ENCODE measurements at places on chromosomes 16 and 17.

GRCh38 chr16:65176603-65177002 lies 54.7 kb upstream of the CDH11 start:
- DNase-seq, result no peak

- no peak for DNase-seq
Observed at GRCh38 chr16:11547118-11547916, 39.4 kb downstream of the LITAF start.

- DNase-seq, result no peak
Observed at GRCh38 chr16:23771027-23771426, 16.2 kb downstream of the CHP2 start.

DNA sequence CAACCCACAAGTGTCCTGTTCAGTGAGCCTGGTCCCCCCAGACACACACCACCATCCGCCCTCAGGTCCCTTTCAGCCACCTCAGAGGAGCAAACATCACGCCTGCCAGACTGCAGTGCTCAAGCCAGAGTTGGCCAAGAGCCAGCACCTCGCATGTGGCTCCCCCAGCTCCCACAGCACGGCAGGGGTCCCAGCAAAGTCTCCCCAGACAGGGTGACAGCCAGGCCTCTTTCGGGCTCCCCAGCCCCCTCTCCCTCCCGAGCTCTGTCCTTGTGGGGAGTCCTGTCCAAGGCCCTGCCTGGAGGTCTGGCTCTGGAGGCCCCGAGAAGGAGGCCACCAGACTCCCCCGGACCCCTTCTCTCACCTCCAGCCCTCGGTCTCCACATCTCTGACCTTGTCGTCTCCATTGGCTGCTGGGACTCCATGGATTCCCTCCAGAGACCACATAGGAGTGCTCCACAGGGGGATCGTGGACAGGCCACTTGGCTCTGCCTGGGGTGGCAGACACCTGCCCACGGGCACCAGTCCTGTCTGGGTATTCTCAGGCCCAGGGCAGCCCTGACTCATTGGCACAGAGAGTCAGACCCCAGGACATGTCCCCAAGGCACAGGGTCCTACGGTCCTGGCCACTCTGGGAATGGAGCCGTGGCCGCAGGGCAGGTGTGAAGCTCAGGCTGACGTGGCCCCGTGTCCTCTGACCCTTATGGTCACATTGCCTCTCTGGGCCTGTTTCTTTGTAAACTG lies 1.8 kb upstream of the MYADML2 start:
- DNase-seq, result no peak

DNA sequence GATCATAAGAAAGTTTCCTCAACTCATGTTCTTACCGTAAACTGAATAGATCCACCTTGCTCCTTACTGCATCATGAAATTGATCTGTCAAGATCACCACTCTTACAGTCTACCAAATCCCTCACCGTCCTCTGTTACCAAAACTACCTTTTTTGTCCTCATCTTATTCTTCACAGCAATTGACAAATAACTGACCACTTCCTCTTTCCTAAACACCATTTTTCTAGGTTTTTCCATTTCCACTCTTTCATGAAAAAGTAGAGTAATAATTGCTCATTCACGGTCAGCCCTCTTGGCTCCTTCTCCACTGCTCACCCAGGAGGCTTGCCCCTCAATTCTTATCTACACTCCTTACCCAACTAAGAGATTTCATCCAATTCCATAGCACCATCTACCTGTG lies 44.9 kb downstream of the ABCA5 start:
- no peak for DNase-seq

GRCh38 chr17:49552070-49552751 lies 23.5 kb upstream of the NXPH3 start:
- DNase-seq, result no peak

DNA sequence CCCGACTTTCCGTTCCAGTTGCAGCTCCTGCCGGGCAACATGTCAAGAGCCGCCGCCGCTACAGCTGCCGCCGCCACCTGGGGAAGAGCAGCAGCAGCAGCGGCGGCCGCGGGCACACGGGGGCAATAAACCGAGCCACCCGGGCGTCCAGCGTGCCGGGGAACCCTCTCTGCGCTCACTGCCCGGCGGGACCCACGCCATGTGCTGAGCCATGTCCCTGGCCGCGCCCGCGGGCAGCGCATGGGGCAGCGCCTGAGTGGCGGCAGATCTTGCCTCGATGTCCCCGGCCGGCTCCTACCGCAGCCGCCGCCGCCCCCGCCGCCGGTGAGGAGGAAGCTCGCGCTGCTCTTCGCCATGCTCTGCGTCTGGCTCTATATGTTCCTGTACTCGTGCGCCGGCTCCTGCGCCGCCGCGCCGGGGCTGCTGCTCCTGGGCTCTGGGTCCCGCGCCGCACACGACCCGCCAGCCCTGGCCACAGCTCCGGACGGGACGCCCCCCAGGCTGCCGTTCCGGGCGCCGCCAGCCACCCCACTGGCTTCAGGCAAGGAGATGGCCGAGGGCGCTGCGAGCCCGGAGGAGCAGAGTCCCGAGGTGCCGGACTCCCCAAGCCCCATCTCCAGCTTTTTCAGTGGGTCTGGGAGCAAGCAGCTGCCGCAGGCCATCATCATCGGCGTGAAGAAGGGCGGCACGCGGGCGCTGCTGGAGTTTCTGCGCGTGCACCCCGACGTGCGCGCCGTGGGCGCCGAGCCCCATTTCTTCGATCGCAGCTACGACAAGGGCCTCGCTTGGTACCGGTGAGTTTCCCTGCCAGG lies 604 bp downstream of the HS3ST3B1 start:
- no peak for DNase-seq

- no peak for DNase-seq
Observed at GRCh38 chr17:28756049-28756804, 12.4 kb downstream of the TRAF4 start.

GRCh38 chr17:37650419-37651003 lies 7.3 kb upstream of the DDX52 start:
- no peak for DNase-seq

DNA sequence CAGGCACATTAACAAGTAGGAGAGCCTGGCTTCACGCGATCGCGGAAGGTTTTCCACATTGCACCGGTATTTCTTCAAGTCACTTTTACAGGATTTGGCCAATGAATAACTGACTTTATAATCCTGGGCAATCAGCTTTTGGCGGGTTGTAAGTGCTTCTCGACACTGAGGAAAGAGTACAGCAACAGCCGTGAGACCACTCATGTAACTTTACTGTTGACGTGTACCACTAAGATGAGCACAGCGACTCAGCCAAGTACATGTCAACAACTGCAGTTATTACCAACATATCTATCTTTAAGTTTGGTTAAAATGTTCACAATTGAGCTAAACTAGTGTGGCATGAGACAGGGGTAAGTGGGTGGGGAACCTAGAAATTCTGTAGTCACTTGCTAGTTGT lies 71.7 kb upstream of the CLEC18B start:
- DNase-seq, result no peak

DNA sequence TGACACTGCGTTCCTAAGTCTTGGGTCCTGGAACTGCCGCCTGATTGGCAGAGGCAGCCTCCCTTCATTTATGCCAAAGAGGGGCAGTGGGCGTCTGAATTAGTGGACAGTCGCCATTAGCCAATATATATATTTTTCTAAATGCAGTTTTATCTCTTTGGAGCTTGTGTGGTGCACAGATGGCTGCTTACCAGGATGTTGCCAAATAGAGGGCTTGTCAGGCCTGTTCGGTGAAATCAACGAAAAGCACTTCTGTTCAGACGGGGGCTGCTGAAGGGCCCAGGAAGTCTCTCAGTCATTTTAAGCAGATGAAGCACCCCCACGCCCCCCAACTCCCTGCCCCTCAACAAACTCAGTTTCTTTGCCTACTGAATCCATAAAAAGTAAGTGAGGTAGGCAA lies 66.0 kb downstream of the RAP1GAP2 start:
- DNase-seq, result no peak

DNA sequence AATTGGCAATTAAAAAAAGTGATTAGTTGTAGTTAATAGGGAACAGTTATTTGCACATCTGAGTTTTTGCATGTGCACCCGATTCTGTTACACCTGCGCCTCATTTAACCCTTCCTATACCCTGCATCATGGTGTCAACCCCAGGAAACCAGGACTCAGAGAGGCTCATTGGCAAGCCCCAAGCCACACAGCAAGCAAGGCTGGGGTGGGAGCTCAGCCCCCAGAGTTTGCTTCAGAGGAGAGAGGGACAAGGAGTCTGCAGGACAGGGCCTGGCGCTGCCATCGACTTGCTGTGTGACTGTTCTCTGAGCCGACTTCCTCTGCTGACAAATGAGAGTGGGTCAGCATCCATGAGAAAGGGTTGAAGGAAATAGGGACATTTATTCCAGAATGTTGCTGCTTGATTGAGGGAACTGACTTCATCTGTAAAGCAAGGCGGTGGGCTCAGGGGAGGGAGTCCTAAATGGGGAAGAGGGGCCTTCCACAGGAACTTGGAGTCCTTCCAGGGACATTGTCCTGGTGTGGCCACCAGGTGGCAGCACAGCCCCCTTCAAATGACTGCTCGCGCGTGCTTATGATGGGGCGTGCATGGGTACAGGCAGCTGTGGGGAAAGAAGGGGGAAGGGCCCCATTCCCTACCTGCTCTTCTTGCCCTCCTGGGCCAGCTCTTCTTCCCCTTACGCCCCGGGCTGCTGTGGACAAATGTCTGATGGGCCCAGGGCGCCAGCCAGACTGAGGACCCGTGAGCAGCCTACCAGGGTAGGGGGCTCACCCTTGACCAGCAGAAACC lies 51.6 kb downstream of the NT5M start:
- DNase-seq, result peak; percentile 67

DNA sequence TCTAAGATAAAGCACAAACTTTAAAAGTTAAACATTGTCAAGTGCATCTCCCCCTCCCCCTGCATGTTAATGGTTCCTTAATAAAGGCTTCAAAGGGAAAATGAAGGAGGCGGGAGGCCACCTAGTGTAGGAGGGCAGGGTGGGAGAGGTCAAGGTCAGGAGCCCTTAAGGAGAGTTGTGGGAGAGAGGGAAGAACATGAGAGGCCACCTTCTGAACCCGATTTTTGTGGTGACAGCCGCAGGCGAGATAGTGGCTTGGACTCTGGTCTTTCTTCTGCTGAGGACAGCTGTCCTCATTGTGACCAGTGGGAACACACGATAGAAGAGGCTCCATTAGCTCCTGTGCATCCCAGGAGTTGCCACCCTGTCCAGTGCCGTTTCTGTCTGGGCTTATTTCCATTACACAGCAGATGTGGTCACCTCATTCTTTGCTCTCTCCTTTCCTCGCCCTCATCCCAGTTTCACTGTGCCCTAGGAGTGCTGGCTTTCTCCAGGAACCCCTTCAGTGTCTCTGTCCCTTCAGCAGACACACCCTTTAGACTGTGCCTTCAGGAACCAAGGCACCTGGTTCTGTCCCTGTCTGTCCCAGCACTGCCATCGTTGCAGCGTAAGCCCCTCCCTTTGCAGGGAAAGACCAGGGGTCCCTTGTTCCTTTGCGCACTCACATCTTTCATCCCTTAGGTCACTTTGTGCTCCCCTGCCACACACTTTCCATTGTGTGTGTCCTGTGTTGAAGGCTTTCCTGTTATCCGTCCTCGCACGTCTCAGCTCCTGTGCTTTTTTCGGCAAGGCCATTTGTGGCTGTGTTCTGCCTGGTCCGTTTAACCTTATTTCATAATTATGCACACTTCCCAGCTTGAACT lies 7.5 kb downstream of the SEC14L1 start:
- DNase-seq, result no peak

GRCh38 chr17:45584092-45585036 lies 93.8 kb upstream of the PLEKHM1 start:
- DNase-seq, result peak; percentile 58

DNA sequence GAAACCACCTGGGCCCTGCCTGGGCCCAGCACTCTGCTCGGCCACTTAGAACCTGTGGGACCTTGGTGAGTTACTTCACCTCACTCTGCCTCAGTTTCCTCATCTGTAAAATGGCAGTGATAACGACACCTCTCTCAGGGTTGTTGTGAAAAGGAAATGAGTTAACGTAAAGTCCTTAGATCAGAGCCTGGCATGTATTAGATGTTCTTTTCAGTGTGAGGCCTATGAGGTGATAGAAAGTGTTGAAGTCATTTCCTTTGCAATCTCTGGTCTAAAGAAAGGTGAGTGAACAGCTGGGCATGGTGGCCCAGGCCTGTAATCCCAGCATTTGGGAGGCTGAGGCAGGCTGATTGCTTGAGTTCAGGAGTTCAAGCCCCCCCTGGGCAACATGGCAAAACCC lies 51.7 kb upstream of the LGALS9 start:
- no peak for DNase-seq

- DNase-seq, result no peak
Observed at GRCh38 chr16:3884398-3884797, 3.9 kb upstream of the CREBBP start.

GRCh38 chr17:28925912-28926365 lies 23.1 kb upstream of the DHRS13 start:
- peak; percentile 24 for DNase-seq

- no peak for DNase-seq
Observed at GRCh38 chr17:59825533-59826322, 67.0 kb downstream of the TUBD1 start.

- no peak for DNase-seq
Observed at GRCh38 chr16:89905511-89906139, 13.0 kb upstream of the MC1R start.

DNA sequence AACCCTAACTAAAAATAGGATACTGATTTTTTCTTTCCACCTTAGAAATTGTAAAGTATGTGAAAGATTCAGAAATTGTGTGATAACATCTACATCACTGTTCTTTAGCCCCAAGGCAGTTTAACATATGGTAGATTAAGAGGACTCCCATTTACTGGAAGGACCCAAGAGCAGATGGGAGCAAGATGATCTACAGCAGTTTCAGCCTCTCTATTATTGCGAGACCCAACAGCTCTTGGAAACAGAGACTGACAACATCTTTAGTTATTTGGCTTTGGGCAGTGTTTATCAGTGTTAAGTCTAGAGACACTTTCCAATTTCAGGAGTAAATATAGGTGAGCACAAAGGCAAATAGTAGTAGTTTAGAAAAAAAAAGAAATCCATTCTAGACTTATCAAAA lies 124.9 kb upstream of the CORO6 start:
- DNase-seq, result no peak

DNA sequence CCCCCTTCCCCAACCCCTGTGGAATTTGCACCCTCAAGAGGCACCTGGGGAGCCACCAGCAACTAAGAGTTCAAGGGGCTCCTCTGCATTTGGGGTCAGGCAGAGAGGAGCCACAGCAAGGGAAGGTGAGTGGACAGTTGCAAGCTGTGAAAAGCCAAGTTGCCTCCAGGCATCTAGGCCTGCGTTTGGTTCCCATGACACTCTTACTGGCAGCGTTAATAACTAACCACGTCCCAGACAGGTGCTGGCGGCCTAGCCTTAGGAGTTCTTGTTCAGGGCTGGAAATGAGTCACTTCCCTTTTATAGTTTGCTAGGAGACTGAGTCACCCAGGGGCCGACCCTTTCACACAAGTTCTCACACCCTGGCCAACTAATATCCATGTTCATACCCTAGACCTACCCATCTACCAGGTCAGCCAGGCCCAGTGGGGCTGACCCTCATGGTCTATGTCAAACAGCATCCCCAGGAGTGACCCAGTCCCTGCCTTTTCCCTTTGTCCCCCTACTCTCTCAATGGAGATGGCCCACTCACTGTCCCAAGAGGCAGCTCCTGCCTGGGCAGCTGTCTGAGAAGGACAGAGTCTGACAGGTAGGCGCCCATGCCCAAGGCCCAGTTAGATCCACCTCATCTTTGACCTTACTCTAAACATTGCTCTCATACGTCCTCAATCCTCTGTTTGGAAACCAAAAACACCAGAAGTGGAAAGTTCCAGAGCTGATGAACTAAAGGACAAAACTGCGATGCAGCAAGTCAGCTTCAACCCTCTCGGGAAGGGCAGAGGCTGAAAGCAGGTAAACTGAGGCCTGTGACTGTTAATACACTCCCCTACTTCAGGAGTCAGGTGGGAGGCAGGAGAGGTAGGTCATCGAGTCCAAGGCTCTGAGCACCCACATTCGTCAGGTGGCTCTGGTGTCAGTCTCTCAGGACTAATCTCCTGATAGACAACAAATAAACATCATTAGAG lies 300.6 kb downstream of the SOX9 start:
- no peak for DNase-seq

Measured in activated CD4-positive, alpha-beta T cell treated with anti-CD3 and anti-CD28 coated beads for 1 hour (primary cell).